ENCODE measurements at places on chromosomes 1 and 21.
A peak's percentile ranks its signal among the peaks of the same experiment; 100 is the strongest.

DNA sequence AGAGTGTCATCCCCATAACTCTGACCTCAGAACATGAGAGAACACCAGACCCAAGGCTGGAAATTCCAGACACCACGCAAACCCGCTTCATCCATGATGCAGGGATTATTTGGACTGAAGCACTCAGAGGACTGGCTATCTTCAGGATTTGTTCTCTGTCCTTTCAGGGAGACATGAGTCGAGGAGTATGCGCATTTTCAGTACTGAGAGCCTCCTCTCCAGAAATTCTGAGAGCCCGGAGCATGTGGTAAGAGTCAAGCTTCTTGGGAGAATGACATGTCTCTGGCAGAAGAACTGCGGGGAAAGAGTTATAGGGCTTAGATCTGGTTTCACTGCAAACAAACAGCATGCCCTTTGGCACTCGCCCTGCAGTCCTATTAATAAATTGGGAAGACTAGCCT, 6.9 kb downstream of the LAX1 start:
- no peak for DNase-seq

DNA sequence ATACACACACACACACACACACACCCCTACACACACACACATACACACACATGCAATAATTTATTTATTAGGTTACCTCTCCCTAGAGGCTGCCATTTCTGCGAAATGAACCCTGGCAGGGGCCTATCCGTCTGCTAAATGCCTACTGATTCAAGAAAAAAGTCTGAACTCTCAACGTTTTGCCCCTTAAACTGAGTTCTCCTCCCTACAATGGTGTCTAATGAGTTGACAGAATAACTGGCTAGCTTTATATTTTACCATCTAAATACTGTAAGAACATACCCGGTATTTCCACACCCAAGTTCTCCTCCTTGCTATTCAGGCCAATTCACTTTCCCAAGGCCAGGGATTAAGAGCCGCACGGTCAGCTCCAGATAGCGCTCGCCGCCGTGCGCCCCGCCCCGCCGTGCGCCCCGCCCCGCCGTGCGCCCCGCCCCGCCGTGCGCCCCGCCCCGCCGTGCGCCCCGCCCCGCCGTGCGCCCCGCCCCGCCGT, 339 bp upstream of the RNPC3 start:
- DNase-seq, result no peak

GRCh38 chr1:94955767-94956632, 29.1 kb upstream of the CNN3 start:
- DNase-seq, result no peak

DNA sequence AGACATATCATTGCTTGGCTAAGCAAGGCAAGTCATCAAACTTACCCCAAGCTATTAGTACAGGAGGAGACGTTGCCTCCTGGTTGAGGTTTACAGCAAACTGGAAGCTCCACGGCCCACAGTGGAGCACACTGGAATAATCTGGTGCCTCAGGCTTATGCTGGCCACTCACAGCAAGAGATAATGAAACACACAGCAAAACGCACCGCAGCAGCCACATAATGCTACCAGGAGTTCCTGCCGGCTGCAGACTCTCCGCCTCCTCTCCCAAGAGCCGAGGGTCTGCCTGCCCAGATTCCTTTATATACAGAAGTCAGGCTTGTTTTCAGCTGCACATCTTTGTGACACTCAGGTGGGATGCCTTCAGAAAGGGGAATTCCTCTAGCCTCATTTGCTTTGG, 306 bp downstream of the ZP4 start:
- no peak for DNase-seq

- no peak for DNase-seq
These were observed 251.9 kb upstream of the LRRC7 start for GRCh38 chr1:69315823-69316222.

GRCh38 chr1:221035662-221036153, 156.5 kb downstream of the HLX start:
- no peak for DNase-seq

- no peak for DNase-seq
These were observed 53.2 kb upstream of the SYNC start for GRCh38 chr1:32755810-32756159.

DNA sequence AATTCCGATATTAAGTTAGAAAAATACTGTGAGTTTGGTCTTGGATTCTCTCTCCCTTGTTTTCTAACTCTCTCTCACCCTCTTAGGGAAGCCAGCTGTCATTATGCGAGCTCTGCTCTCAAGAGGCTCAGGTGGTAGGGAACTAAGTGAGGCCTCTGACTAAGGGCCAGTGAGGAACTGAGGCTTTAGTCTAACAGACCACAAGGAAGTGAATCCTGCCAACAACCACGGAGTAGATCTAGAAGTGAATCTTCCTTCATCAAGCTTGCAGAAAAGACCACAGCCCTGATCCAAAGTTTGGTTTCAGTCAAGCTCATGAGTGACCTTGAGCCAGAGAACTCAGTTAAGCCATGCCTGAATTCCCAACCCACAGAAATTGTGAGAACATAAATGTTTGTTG, 180.1 kb upstream of the PRMT6 start:
- DNase-seq, result no peak

DNA sequence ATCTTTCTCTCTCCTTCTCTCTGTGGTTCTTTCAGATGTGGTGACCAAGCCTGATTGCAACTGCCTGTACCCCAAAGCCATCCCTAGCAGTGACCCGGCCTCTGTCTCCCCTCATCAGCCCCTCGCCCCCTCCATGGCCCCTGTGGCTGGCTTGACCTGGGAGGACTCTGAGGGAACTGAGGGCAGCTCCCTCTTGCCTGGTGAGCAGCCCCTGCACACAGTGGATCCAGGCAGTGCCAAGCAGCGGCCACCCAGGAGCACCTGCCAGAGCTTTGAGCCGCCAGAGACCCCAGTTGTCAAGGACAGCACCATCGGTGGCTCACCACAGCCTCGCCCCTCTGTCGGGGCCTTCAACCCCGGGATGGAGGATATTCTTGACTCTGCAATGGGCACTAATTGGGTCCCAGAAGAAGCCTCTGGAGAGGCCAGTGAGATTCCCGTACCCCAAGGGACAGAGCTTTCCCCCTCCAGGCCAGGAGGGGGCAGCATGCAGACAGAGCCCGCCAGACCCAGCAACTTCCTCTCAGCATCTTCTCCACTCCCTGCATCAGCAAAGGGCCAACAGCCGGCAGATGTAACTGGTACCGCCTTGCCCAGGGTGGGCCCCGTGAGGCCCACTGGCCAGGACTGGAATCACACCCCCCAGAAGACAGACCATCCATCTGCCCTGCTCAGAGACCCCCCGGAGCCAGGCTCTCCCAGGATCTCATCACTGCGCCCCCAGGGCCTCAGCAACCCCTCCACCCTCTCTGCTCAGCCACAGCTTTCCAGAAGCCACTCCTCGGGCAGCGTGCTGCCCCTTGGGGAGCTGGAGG, 12.7 kb downstream of the CSF1 start:
- DNase-seq, result no peak

DNA sequence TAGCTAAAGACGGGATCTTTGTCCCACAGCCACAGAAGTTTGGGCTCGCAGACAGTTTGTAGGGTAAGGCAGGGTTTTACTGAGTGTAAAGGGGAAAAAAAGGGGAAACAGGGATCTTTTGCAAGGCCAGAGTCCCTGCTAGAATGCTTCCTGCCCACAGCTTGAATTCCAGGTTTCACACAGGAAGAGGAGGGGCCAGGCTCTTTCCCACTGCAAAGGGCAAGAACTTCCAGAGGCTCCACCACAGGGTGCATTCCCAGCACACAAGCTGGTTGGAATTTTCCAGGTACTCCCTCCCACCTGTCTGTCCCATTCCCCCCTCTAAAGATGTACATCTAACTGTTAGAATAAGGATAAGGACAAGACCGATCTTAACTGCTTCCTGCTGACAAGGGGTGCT, 1126.9 kb downstream of the KCNT2 start:
- no peak for DNase-seq

GRCh38 chr1:19512545-19512944, 27.2 kb upstream of the CAPZB start:
- no peak for DNase-seq

- no peak for DNase-seq
These were observed 11.2 kb upstream of the PLPP3 start for GRCh38 chr1:56590520-56591011.

DNA sequence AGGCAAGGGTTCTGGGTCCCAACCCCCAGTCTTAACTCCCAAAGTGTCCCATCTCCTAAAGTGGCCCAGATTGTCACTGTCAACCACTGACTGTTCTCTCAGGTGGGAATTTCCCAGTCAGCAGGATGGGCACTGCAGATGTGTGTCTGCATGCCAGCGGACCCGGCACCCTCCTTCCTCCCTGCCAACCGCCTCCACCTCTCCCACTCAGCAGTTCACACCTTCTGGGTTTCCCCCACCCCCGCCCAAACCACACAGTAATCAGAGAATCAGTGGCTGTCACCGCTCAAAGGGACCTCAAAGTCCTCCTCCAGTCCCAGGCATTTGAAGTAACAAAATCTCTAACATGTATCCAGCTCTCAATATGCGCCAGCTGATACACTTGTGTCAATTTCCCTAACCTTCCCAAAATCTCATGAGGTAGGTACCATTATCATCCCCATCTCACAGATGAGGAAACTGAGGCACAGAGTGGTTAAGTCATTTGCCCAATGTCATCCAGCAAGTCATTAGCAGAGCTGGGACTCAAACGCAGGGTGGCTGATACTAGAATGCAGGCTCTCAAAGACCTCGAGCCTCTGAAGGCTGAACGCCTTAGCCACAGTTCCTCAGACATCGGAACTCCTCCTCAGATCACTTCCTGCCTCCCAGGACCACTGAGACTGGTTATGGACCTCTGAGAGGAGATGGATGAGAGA, 4.8 kb downstream of the RUNX3 start:
- DNase-seq, result peak; percentile 89

GRCh38 chr1:110559157-110559556, 40.2 kb upstream of the KCNA10 start:
- no peak for DNase-seq

DNA sequence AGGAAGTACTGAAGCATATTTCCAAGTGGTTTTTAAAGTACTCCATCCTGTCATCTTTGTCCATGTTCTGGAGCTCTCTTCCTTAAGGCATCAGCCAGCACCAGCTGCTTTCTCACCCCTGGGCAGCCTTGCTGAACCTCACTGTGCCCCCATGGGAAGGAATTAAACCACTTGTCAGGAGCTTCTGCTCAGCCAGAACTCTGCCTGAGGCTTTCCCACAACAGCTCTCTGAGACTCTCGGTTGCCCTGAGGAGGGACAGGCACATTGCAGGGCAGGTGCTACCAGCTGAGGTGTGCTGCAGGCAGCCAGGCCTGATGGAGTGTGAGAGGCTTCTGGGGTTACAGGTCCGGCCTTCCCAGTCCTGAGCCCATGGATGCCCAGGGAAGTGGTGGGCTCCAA, 30.9 kb downstream of the FAM163A start:
- DNase-seq, result no peak

DNA sequence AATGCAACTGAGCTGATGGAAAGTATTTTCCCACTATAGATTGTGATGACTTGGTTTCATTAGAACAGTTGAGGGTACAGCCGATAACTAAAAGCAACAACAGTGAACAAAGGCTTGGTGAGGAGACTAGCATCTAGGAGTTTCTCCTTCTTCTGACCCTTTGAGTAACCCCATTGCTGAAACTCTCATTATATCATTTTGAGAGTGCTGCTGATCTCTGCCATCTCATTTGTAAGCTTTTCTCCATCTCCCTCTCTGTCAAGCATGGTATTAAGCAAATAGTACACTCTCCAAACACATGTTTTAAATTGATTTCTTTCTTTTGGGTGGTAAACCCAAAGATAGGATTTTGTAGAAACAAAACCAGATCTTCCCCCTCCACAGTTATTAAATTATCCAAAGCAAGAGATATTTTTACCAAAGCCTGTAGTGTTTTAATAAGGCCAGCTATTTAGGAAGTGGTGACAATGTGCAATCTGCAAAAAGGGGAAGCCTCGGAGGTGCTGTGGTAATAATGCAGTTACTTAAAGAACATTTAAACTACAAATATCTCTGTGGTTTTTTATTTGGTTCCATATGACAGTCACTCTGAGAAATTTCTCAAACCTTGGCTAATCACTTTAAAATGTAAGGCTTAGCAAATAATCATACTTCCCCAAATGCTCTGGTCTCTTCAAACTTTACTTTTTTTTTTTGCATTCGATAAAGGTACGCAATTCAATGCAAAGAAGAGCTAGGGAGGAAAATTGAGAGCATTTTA, 287.5 kb downstream of the HLX start:
- no peak for DNase-seq

DNA sequence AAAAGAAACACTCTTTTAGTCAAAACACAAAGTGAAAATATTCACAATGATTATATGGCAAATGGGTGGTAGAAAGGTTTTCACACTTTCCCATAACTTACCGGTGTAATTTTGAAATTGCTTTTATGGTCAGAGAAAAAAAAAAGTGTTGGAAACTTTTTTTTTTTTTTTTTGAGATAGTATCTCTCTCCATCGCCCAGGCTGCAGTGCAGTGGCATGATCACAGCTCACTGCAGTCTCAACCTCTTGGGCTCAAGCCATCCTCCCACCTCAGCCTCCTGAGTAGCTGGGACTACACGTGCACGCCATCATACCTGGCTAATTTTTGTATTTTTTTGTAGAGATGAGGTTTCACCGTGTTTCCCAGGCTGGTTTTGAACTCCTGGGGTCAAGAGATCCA, 3.3 kb downstream of the IFNGR2 start:
- DNase-seq, result no peak

GRCh38 chr21:33027401-33028286, 1.9 kb downstream of the OLIG2 start:
- no peak for DNase-seq

GRCh38 chr1:15757575-15758342, 836 bp upstream of the FBLIM1 start:
- DNase-seq, result no peak

- DNase-seq, result no peak
These were observed 274.8 kb upstream of the C1orf105 start for GRCh38 chr1:172145656-172146055.

- no peak for DNase-seq
These were observed 12.3 kb upstream of the RIMKLA start for GRCh38 chr1:42368096-42368795.

- DNase-seq, result no peak
These were observed 24.6 kb downstream of the KCNC4 start for GRCh38 chr1:110234691-110235090.

- no peak for DNase-seq
These were observed 2.7 kb upstream of the F5 start for GRCh38 chr1:169588785-169589485.

DNA sequence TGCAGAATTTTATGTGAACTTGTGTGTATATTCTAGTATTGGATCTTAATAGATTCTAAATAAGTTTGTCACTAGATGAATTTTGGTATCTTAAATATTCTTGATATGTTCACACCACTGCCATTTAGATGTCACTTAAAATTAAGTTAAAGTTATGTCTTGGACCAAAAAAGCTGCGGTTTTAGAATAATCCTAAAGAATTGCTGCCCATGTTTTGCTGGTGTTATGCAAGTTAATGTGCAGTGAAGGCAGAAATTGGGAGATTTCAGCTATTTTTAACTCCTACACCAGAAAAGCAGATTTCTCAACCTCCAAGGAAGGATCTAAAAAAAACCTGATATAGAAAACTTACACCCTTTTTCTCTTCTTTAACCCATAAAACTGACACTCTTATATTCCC, 757 bp downstream of the ACADM start:
- no peak for DNase-seq

GRCh38 chr1:110580244-110580643, 25.9 kb downstream of the KCNA2 start:
- no peak for DNase-seq

GRCh38 chr1:37570528-37571334, 14.0 kb downstream of the DNALI1 start:
- no peak for DNase-seq
